ENCODE measurements at places on chromosomes 4 and X. TPM values are rescaled to one million over a fixed set of nuclear protein-coding genes. Genes with fewer than 3 reads are reported as not detected.

Gene HPGDS
- total RNA-seq, result 1.4 TPM

Gene F8
- 7.3 TPM for total RNA-seq

Gene MAMLD1
- 0.94 TPM for total RNA-seq

Gene DCUN1D4
- 119 TPM for total RNA-seq

Gene PRR32
- total RNA-seq, result not detected

GRCh38 chrX:47500554-47500953 is 17.5 kb upstream of the ZNF41 start:
- DNase-seq, result no peak

DNA sequence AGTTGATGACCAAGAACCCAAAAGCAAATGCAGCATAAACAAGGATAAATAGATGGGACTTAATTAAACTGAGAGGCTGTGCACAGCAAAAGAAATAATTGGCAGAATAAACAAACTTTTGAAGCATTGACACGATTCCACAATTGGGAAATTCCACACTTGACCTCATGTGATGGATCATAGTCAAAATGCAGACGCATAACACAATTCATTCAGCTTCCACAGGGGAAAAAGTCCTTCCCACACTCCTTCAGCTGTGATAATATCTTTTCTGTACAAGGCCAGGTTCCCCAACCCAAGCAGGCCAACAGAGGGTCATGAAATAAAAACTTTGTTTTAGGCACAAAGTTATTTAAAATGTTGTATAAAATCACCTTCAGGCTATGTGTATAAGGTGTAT is 66.6 kb upstream of the SLIT2 start:
- DNase-seq, result no peak

- no peak for DNase-seq
These were observed 433 bp downstream of the MMAA start for GRCh38 chr4:145619639-145619996.

GRCh38 chrX:144040793-144041192 is 156.9 kb downstream of the UBE2NL start:
- no peak for DNase-seq

DNA sequence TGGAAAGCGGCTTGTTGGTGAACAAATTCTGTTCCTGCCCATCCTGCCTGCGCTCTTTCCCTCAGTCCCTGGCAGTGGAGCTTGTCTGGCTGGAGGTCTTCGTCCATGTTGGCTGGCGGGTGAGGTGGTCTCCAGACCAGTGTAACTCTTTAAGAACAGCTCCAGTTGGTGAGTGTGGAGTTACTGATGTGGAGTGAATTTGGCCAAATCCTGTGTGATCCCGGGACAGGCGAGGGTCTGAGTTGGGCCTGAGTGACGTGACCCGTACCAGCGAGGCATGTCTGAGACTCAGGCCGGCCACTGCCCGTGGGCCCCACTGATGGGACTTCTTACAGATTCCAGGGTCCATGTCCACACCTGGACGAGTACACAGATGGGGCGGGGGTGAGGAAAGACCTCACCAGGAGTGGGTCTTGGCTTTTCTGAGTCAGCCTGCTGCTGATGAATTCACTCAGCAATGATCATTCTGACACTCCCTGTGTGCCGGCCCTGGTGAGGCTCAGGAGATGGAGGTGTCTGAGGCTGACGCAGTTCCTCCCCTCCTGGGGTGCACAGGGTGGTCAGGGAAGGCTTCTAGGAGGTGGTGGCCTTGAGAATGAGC is 45.5 kb downstream of the PSAPL1 start:
- DNase-seq, result no peak

GRCh38 chr4:82851885-82852750 is 38.8 kb downstream of the SEC31A start:
- no peak for DNase-seq

DNA sequence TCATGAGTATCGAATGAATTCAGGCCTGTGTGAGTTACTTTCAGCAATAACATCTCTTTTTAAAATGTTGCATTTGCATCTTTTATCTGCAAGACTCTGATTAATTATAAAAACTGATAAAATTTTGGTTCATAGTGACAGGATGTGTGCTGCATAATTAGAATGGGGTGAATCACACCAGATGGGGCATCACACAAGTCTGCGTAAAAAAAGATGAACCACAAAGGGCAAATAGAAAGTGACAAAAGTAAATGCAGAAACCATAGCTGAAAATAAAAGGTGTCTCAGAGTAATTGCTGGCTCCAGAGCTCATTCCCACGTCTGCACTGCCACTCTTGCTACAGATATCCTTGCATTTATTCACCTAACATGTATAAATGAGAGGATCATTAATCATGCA is 131.1 kb downstream of the HS3ST1 start:
- DNase-seq, result no peak

DNA sequence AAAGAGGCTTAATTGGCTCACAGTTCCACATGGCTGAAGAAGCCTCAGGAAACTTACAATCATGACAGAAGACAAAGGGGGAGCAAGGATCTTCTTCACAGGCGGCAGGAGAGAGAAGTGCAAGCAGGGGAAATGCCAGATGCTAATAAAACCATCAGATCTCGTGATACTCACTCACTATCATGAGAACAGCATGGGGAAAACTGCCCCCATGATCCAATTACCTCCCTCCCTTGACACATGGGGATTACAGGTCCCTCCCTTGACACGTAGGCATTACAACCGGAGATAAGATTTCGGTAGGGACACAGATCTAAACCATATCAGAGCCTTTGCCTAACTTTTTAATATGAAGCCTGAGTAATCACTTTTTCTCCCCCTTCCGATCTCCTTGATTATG is 43.7 kb upstream of the MAPK10 start:
- no peak for DNase-seq

- DNase-seq, result no peak
These were observed 40.9 kb upstream of the GYPA start for GRCh38 chr4:144181391-144181790.

GRCh38 chr4:168269896-168270295 is 48.7 kb downstream of the DDX60 start:
- no peak for DNase-seq

DNA sequence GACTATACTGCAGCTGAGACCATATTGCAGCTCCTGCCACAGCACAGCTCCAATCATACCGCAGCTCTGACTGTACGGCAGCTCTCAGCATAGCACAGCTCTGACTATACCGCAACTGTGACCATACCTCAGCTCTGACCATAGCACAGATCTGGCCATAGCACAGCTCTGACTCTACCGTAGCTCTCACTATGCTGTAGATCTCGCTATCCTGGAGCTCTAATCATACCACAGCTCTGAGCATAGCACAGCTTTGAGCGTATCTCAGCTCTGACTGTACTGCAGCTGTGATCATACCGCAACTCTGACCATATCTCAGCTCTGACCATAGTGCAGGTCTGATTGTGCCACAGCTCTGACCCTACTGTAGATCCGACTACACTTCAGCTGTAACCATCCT is 139.2 kb downstream of the ASMT start:
- DNase-seq, result no peak

DNA sequence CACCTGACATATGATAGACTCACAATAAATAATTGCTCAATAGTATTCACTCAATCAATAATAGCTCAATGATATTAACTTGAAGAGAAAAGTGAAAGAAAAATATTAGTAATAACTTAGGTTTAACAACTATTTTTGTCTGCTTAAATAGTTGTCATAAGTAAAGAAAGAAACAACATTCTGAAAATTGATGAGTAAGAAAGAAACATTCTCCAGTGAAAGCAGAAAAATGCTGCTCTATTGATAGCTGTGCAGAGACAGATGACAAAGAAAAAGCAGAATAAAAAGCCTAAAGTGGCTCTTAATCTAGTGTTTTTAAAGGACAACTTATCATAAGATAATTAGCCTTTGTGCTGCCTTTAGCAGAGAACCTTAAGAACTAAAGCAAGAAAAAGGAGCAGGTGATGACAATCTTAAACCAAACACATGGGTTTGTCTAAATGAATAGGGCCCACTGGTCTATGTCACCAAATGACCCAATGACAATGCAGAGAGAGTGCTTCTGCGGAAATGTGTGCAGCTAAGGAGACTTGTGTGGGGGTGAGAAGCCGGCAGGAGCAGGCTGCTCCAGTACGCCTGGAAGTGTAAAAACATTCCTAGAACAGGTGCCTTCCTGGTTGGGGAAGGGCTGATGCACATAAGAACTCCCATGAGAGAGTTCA is 13.2 kb downstream of the HS3ST1 start:
- DNase-seq, result no peak

DNA sequence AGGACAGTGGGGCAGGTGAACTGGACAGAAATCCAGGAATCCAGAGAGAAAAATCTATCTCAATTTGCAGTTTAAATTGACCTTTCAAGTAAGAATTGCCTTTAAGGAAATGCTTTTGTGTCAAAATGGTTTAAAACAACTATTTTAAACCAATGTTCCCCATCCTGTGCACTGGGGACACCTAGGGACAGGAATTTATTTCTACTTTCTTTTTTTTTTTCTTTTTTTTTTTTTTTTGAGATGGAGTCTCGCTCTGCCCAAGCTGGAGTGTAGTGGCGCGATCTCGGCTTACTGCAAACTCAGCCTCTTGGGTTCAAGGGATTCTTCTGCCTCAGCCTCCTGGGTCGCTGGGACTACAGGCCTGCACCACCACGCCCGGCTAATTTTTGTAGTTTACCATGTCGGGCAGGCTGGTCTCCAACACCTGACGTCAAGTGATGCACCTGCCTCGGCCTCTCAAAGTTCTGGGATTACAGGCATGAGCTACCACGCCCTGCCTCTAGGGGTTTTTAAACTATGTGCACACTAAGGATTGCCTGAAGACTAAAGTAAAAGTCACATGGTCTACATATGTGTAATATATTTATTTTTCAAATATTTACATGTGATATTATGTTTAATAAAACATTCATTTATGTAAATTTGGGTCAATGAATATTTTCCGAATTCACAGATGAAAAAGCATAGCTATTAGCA is 1213.4 kb downstream of the STIM2 start:
- no peak for DNase-seq

DNA sequence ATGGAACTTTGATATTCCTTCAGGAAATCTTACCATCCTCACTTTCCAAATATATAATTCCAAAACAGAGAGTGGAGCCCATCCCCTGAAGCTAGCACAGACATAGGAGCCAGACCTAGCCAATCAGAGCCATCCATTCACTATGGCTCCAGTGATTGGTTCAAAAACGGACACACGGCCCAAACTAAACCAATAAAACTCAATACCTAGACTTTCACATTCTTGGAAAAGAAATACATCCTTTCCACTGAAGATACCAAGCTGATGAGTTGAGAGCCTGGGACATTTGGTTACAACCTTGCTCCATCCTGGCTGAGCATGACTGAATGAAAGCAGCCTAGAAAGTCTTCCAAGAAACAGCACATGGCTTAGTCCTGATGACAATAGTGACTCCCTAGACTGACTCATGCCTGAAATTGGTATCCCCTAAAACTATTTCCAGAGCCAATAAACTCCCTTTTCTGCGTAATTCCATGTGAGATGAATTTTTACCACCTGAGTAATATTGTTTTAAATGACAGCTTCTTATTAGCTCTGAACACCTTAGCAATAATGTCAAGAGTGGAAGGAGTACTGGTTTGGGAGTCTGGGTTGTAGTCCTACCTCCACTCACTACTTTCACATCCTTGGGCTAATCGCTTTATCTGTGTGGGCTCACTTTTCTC is 189.6 kb upstream of the LNX1 start:
- DNase-seq, result no peak
